ENCODE measurements at places on chromosomes 1 and 21. TPM values are rescaled to one million over a fixed set of nuclear protein-coding genes. Genes with fewer than 3 reads are reported as not detected.
A peak's percentile ranks its signal among the peaks of the same experiment; 100 is the strongest.

The KCNK2 gene
- 0.15 TPM for total RNA-seq

- no peak overlapping the region for H3K4me3 ChIP-seq
- H3K27ac ChIP-seq: no peak overlapping the region
- H3K4me1 ChIP-seq: no peaks in the 10 kb centered on the region
These were observed 29.2 kb downstream of the RRP15 start for GRCh38 chr1:218314316-218314715.

The S100A7 gene
- not detected for total RNA-seq

DNA sequence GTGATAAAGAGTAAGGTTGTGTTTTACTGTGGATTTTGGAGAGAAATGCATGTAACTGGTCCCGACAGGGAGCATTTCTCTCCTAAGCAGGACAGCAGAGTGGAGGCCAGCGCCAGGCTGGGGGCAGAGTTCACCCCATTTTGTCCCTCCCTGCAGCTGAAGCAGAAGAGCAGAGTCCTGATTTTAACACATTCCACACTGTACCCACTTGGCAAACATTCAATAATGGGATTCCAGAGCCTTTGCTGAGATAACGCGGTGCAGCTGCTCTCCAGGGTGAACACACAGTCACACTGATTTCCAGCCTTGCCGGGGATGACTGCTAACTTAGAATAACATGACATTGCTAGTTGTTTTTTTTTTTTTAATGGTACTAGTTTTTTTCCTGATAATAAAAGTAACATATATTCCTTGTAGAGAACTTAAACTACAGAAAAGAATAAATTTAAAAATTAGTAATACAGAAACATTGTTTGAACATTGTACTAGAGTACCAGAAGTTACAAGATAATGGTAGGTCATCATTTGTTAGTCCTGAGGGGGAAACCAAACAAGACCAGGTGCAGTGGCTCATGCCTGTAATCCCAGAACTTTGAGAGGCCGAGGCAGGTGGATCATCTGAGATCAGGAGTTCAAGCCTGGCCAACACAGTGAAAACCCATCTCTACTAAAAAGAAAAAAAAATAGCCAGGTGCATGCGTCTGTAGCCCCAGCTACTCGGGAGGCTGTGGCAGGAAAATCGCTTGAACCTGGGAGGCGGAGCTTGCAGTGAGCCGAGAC lies 77.2 kb downstream of the SCCPDH start:
- H3K4me1 ChIP-seq: no peaks in the 10 kb centered on the region
- H3K27me3 ChIP-seq: no peaks in the 10 kb centered on the region
- H3K4me3 ChIP-seq: no peak overlapping the region
- H3K36me3 ChIP-seq: no peaks in the 10 kb centered on the region

DNA sequence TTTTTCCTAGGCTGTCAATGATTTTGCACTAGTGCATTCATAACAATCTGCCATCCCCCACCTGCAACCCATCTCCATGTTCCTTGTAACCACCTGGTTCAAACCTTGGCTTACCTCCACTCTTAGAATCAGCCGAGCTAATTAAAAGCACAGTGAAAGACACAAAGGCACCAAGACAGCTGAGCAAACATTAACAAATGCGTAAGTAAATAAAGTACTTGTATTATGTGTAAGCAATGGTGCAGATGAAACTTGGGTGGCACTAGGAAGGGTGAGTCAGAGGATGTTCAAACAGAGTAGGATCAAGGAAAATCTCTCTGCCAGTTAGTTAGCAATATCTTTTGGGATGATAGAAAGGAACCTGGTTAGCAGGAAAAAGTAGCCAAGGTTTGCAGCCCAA lies 5.1 kb upstream of the FOXJ3 start:
- DNase-seq: no peak
- peak overlapping the region; percentile 48 for H3K27ac ChIP-seq
- H3K27me3 ChIP-seq: no peaks in the 10 kb centered on the region
- H3K4me1 ChIP-seq: peaks cover 6% of the 10 kb centered on the region
- no peaks in the 10 kb centered on the region for H3K36me3 ChIP-seq

DNA sequence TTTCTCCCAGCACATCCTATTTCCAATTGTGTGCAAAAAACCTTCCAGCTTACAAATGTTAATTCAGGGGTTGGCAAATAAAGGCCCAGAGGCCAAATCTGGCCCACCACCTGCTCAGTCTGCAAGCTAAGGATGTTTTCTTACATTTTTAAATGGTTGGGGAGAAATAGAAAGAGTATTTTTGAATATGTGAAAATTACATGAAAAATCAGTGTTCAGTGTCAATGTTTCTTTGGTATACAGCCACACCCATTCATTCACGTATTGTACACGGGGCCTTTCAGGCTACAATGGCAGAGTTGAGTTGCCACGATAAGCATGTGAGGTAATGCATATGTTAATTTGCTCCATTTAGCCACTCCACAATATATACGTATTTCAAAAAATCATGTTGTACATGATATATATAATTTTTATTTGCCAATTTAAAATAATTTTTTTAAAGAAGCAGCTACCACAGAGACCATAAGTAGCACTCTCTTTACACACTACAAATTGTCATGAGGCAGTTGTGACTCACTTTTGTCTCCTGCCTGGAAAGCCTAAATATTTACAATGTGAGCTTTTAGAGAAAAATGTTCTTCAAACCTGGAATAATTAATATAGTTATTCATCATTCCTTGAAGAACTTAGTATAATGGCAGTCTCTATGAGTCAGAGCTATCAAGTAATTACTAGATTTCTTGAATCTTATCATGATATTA lies 189.6 kb downstream of the SMYD3 start:
- no peak overlapping the region for H3K27ac ChIP-seq
- no peak for DNase-seq
- no peaks in the 10 kb centered on the region for H3K4me1 ChIP-seq
- no peaks in the 10 kb centered on the region for H3K27me3 ChIP-seq

The CD1B gene
- not detected for total RNA-seq

DNA sequence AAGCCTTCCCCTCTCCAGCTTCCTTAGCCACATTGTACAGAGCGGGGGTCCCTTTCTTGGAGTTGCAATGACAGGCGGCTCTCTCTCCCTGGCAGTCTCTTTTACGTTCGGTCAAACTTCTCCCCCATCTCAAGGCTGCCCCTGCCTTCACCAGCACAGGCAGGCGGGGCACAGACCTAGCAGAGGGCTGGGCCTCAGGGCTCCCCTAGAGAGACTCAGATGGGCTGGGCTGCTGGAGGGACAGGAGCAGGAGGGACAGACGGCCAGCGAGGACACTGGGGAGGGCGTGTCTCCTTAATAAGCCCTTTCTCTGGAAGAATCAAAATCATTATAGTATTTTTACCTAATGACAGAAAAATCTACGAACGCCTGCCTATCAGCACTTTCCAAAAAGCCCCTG lies 79.6 kb downstream of the CASZ1 start:
- no peaks in the 10 kb centered on the region for H3K4me1 ChIP-seq
- no peak for DNase-seq
- no peak overlapping the region for H3K4me3 ChIP-seq
- H3K27me3 ChIP-seq: no peaks in the 10 kb centered on the region
- no peak overlapping the region for H3K27ac ChIP-seq
- H3K36me3 ChIP-seq: no peaks in the 10 kb centered on the region
